SW480 (cell line): ENCODE measurements at places on chromosomes 1 and 21.

DNA sequence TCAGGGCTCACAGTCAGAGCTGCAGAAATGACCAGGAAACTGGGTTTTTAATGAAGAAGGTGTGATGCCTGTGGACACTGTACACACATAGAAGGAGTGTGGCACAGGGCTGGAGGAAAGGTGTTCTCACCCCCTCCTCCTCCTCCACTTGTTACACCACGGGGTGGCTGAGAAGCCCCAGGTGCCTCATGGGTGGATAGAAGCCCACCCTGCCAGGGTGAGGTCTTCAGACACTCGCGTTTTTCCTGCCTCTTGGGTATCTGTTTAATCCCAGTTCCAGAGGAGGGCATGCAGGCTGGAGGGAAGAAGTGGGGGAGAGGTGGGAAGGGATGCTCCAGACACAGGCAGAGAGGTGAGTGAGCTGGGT lies 9.7 kb upstream of the LAD1 start:
- no peak for DNase-seq

DNA sequence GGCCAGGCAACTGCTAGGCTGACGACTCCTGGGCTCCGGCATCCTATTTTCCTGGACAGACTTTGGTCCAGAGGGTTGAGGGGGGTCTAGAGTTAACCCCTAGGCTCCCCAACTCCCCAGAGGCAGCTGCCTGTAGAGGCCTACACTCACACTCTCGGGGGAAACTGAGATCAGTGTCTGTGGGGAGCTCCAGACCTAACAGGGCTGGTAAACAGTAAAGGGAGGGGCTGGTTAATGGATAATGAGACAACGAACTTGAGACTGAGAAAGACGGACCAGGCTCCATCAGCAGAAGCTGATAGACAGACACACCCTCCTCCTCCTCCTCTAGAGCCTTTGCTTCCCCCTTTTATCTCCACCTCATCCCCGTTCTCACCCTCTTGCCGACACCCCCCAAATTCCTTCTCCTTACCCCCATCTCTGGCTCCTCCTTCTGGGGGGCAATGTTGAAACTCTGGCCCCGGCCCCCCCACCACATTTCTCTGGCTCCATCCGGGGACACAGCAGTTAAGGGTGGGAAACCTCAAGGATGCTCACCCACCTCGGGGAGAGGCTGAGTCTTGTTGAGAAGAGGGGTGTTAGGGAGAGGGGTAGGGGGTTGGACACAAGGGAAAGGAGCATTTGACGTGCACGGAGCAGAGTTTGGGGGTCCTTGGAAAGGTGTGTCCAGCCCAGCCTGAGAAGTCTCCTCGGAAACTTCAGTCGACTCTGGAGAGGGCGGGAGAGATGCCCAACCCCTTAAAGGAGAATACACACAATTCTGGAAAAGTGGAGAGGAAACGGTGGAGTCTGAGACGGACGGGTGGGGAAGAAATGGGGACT lies at the start of gene MTMR11:
Gene MTMR11, minus strand, starts transcription at position 710 of the 822 bp plus-strand sequence. Its CDS starts 232 bp downstream, at position 478.
- no peak for DNase-seq

DNA sequence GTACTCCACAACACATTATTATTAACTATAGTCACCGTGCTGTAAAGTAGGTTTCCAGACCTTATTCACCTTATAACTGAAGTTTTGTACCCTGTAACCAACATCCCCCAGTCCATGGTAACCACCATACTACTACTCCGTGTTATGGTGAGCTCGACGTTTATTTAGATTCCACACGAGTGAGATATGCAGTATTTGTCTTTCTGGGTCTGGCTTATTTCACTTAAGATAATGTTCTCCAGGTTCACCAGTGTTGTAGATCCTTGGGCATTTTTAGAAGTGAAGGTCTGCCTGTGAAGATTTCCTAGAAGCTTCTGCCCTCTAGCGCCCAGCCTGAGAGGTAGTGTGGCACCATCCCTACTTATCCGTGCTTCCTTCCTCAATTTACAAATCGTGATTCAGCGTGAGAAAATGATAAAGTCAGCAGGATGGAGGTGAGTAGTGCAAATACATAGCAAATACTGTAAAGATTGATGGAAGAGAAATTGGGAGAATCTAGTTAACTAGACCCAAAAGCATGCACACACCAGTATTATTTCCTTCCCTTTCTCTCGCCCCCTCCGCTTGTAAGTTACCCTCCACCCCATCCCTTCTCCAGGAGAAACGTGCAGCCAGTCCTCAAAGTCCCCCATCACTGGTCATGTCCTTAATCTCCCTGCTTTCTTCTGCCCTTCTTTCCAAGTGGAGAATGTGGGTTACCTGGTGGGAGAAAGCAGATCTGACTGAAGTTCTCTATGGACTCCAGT lies 36.0 kb upstream of the DISC1 start:
- DNase-seq = peak; percentile 58

GRCh38 chr1:29825274-29825940 lies 589.1 kb downstream of the PTPRU start:
- DNase-seq = no peak

- no peak for DNase-seq
Observed at GRCh38 chr1:14460173-14460572, 138.3 kb upstream of the KAZN start.

DNA sequence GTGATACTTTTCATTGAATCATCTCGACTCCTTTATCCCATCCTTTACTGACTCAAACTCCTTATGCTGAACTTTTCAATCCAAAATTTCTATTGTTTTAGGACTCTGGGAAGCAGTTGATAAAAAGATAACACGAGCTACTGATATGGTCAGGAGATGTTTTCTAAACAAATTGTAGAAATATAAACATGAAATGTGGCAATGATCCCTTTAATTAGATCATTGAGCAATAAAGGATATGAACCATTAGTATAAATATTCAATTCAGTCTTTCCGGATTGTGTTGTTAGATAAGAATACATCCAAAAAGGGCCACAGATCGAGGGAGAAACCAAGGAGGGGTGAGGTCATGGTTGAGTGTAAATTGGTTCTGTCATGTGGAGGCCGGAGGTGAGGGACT lies 88.4 kb downstream of the NID1 start:
- DNase-seq = no peak

DNA sequence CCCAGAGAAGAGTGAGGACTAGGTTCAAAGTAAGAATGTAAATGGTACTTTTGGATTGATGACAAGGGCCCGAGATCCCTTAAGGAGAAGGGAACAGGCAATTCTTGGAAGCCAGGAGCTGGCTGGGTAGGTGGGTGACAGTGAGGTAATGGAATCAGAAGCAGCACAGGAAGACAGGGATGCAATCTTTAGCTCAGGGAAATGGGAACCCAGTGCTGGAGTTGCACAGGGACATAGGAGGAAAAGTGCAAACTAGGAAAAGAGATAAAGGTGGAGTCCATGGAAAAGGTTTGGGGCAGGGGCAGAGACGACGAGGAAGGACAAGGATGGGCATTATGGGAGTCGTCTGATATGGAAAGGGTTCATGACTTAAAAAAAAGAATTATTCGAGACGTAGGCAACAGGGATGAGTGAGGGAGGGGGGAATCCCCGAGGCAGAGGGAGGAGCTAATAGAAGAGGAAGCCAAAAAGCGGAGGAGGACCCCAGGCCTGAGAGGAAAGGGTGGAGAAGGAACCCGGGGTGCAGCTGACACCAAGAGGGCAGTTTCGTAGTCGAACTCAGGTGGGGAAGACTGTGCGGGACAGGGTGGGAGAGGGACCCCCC lies 495 bp downstream of the PI4KB start:
- DNase-seq = peak; percentile 29

DNA sequence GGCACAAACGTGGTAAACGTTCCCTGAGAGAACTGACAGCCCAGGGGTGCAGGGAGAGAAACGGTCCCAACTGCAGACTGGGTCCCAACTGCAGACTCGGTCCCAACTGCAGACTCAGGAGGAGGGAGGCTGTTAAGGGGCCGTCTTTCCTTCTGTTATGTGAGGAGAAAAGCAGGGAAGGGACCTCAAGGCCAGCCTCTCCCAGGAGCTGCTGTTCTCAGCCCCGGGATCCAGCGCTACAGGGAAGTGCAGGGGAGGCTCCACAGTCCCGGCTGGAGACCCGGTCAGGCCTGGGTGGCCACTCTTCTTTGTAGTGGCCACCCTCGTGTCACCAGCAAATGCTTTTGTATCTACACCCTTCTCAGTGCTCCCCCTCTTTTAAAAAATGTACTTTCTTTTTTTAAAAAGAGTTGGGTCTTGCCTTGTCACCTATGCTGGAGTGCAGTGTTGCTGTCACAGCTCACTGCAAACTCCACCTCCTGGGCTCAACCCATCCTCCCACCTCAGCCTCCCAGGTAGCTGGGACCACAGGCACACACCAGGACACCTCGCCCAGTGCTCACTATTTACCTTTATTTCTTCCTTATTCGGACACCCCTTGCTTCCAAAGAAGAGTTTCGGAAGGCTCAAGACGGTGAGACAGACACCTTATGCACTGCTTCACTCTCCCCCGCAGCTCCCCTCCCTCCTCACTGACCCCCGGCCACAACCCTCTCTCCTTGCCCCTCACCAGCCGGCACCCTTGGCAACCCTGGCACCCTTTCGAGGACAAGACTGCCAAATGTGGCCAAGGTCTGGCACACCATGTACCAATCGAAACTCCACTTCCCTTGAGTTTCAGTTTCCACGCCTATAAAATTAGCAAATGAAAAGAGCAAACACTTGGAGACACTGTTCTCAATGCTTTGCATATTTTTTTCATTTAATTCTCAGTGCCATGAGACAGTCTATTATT lies 21.8 kb downstream of the CAPN2 start:
- DNase-seq = no peak

GRCh38 chr1:25192154-25192553 lies 40.1 kb downstream of the SYF2 start:
- DNase-seq = no peak

- DNase-seq = no peak
Observed at GRCh38 chr1:165527251-165528007, 16.4 kb upstream of the LRRC52 start.

- no peak for DNase-seq
Observed at GRCh38 chr1:15110867-15111230, 42.7 kb upstream of the TMEM51 start.
